Urothelium cell line (cell line): ENCODE measurements at places on chromosomes 5 and 9.

DNA sequence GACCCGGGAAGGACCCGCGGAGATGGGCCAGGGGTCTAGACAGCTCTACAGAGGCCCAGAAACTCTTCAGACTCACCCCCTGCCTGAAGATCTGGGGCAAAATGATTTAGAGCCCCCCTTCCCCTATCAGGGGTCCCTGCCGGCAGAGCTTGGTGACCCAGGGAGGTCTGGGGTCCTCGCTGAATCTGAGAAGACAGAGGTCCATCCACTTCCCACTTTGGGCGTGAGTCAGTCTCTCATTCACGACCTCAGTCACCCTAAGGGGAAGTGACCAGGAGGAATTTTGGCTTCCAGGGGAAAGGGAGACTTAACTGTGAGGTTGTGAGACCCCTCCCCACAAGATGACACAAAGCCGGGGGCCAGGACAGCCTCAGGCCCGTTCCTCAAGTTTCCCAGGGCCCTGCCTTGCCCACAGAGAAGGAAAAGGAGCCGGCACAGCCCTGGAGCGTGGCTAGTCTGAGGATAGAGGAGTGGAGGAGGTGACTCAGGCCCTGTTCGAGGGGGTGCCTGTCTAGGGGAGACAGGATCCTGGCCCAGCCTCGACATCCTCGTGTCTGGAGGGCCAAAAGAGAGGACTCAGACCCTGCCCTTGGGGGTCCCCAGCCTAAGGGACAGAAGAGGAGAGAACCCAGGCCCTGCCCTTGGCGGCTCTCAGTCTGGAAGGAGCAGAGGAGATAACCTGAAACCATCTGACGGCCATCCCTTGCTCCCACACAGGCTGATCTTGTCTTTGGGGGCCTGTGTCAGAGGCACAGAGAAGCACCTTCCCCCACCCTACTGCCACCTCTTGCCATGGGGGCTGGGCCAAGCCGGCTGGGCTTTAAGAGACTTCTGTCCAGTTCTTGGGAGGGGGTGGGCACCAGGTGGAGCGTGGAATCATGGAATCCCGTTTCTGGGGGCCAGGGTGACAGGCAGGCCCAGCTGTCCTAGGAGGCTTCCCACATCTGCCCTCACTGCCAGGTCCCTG lies 889 bp downstream of the PDLIM4 start:
- DNase-seq, result peak; percentile 41

DNA sequence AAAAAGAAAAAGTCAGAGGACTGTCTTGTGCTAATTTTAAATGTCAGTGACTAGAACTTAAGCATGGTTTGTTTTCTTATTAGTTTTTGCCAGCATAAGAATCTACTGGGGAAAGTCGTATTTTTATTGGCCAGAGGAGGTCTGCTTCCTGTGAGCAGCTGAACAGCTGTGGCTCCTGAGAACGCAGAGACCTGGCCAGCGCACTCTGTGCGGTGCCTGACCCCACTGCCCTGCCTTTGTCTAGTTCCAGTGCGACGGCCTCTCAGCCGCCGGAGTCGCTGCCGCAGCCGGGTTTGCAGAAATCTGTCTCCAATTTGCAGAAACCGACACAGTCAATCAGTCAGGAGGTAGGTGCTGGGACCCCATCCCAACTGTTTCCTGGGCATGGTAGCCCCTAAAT lies 42.5 kb downstream of the PRRC2B start:
- DNase-seq, result no peak

GRCh38 chr5:132085686-132086085 lies 12.1 kb downstream of the CSF2 start:
- no peak for DNase-seq

DNA sequence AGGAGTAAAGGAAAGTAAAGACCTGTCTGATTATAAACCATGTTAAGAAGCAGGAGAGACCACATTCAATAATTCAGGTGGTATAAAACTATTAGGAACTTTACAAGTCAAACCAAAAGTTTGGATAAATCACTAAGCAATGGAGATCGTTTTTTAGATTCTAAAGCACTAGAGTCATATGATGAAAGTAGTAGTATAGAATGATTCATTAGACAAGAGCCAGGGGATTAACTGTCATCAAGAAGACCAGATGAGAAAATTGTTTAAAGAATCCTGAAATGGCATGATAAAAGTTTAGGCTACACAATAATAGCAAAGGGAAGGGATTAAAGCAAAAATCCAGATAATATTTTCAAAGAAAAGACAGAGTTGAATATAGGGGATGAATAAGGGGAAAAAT lies 12.9 kb upstream of the CARNMT1 start:
- DNase-seq, result no peak

DNA sequence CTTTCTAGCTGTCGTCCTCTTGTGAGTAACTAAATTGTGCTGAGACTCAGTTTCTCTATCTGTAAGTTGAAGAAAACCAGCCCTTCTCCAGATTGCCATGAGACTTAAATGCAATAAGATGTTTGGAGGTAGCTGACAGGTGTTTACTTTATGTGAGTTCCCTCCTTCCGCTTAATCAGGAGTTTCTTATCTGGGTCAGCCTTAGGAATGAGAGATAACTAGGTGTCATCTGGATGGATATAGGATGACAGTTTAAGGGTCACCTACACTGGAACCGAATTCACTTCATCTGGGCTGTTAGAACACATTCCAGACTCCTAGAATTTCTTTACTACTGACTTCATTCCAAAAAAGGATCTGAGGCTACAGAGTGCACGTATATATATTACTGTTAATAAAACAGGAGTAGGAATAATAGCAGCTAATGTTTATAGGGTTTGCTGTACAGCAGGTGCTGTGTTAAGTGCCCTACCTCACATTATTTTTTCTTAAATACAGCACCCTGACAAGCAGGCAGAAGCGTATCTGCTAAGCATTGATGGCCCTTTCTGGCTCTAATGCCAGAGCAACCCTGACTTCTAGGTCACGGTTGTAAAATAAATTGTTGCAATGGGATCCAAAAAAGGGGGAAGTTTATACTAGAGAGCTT lies 30.0 kb upstream of the CPEB4 start:
- no peak for DNase-seq

DNA sequence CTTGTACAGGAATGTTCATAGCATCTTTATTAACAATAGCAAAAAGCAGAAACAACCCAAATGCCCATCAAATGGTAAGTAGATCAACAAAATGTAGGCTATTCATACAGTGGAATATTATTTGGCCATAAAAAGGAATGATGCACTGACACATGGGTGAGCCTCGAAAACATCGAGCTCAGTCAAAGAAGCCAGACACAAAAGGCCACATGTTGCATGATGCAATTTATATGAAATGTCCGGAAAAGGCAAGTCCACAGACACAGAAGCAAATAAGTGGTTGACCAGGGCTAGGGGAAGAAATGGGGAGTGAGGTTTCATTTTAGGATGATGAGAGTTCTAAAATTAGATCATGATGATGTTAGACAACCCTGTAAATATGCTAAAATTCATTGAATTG lies 16.5 kb upstream of the SLC2A8 start:
- DNase-seq, result no peak

DNA sequence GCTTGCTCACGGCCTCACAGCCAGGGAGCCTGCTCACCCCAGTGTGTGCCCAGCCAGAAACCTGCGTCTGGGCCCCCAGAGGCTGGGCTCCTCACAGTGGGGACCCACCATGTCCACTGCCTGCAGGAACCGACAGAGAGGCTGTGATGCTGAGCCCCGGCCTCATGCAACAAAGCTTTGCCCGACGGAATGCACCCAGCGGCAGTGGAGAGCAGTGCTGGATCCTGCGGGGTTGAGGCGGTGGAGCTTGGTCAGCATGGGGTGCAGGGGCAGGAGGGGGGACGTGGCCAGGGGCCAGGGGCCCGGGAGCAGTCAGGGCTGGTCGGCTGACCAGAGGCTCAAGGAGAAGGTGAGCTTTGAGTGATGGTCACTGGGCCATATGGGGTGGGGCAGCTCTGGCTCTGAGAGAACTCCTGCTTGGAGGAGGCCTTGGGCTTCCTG lies 7.7 kb upstream of the CEP72 start:
- DNase-seq, result no peak

GRCh38 chr9:74282526-74283253 lies 214.4 kb upstream of the RORB start:
- DNase-seq, result no peak

DNA sequence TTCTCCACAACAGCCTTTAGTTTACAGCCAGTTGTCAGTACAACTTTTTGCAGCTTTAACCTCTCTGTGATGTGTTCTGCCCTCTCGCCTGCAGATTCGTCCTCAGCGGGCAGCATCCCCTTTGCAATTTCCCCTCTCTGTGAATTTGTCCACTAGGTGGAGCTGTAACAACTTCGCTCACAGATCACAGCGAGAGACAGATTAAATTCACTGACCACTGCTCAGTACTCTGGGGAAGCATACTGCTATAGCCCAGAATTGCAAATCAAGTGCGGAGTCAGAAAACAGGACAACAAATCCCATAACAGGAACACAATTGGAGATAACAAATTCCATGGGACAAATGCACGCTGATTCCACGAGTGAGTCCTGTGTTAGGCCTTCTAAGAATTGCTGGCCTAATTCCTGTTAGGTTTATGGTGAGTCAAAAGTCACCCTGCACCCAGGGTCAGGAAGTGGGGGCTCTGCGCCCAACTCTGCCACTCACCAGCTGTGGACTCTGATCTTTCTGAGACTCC lies 2124.9 kb downstream of the MAT2B start:
- peak; percentile 61 for DNase-seq

DNA sequence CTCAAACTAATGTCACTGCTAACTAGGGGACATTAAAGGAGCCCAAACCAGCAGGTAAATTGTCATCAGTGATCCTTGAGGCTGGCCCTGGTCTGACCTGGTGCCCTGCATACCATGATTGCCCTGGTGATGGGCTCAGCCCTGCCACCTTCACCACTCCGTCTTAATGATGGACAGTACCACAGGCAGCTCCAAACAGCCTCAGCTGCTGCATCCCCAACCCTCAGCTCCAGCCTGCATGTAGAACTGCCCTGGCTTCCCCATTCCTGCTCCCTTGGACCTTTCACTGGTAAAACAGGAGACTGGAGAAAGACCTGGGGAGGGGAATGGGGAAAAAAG lies 190.0 kb downstream of the GAS1 start:
- DNase-seq, result no peak

- no peak for DNase-seq
Measured at GRCh38 chr9:133960568-133961129, 31.5 kb downstream of the VAV2 start.

DNA sequence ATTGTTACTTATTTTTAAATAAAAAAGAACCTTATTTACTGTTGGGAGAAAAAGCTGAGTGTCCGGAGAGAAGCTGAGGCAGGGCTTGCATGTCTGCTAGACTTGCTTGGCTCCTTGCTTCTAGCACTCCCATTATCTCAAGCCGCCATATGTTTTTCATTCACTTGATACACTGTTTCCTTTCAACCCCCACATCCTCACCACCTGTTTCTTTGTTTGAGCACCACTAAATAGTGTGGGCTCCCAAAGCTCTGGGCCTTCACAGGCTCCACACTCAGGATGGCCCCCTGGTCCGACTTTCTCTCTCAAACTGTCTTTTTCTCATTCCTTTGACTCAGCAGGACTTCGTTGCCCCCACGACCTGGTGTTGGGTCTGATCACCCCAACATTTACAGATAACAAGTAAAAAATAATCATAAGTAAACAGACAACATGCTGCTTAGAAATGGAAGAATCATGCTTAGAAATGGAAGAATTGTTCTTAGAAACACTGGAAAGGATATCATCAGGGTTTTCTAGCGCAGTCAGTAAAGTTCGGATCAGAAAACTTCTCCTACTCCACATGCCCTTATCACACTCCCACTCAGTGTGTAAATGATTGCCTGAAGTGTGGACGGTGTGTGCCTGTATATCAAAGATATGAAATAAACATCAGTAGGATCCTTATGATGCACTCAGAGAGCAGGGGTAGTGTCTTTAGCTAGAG lies 58.5 kb downstream of the APTX start:
- no peak for DNase-seq

- DNase-seq, result peak; percentile 84
Measured at GRCh38 chr9:77456829-77457437, 191.2 kb downstream of the GNA14 start.

DNA sequence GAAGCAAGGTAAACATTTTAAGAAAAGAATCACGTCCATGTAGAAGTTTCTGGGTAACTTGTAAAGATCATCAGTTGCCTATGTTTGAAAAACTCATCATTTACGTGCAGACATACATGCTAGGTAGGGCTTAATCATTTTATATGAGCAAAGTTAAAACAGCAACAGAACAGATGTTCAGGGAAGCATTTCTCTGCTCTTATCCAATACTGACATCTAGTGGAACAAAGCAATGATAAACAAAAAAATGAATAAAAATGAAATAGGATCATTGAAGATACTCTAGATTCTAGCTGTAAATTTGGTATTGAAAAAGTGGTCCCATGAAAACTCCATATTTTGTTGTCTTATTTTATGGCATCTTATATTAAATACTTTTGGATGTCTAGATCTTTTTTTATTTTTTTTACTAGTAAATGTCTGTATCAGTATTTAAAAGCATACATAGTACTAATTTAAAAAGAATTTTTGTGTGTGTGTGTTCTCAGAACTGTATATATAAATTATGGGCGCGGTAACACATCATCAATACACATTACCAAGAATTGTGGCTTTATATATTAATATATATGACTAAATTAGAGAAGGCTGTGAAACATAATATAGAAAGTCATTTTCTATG lies 1050.2 kb downstream of the CDH12 start:
- no peak for DNase-seq

GRCh38 chr5:180718810-180719453 lies 20.9 kb downstream of the OR2Y1 start:
- peak; percentile 47 for DNase-seq

- DNase-seq, result no peak
Measured at GRCh38 chr5:10894445-10895054, 133.5 kb upstream of the DAP start.

DNA sequence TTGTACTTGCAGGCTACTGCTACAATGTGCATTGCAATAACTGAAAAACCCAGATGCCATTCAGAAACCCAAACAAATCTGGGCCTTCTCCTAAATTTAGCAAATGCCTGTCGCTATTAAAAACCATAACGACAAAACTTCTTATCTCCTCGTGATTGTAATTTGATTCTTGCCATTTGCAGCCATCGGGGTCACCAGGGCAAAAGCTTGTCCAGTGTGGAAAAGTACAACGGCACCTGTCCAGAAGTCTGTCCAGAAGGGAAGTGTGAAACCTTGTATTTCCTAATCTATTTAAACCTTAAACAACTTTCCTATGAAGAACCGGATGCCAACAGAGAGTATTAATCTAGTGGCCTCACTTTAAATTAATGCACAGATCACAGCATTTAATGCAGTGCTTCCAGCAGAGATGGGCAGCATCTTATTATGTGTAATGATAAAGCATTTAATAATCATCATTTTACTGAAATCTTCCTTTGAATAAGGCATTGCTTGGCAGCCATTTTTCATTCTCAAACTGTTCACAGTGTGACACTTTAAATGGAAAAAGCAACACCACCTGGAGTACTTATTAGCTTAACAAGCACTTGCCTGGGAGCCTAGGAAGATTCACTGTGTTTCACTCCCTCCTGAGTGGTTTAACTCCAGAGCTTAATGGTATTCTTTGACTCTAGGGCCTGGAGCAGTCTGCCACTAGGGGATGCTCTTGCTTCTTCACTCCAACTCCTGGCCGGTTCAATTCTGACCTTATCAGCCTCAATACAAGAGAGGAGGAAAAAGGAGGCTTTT lies 4.9 kb upstream of the C7 start:
- DNase-seq, result peak; percentile 70
